ENCODE measurements at places on chromosomes 12 and 14.

GRCh38 chr12:103560604-103561101 lies 26.4 kb upstream of the STAB2 start:
- DNase-seq, result peak; percentile 49

- DNase-seq, result no peak
These were observed 33.9 kb downstream of the TMEM19 start for GRCh38 chr12:71719647-71720370.

- DNase-seq, result peak; percentile 79
These were observed 22.2 kb upstream of the GPR132 start for GRCh38 chr14:105087308-105087962.

DNA sequence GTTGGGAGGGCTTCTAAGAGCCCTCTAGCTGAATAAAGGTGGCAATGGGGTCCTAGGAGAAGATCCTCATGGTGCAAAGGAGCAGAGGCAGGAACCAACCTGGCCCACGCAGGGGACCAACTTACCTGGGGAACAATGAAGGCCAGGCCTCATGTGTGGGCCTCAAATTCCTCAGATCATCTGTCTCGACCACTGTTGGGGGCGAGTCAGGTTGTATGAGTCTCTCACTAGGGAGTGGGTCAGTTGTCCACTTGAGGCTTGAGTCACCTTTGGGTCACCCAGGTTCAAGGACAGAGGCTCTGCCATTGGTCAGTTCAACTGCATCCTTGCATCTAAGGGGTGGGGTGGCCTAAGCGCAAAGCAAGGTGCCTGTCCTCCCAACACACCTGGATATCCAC lies 43.7 kb upstream of the BDKRB2 start:
- no peak for DNase-seq

DNA sequence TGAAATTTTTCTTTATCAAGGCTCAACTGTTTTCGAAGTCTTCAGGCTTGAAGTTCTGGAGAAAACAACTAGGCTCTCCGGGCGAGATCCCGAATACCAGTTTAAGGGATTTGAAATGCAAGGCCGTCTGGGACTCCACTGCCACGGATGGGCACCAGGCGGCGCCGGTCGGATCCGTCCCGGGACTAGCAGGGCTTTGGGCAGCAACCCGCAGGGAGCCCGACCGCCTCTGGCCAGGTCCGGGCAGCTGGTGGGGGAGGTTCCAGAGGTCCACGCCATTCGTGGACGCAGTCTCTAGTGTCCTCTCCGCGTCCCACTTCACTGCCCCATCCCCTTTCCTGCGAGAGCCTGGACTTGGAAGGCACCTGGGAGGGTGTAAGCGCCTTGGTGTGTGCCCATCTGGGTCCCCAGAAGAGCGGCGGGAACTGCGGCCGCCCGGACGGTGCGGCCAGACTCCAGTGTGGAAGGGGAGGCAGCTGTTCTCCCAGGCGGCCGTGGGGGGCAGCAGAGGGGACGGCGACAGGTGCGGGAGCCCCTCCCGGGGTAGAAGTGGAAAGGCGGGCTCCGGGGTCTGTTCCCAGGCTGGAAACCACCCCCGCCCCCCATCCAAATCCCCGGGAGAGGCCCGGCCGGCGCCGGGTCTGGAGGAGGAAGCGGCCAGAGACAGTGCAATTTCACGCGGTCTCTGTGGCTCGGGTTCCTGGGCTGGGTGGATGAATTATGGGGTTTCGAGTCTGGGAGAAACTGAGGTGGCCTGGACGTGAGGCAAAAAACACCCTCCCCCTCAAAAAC lies 838 bp upstream of the ERBB3 start:
- peak; percentile 96 for DNase-seq

- no peak for DNase-seq
These were observed 61.6 kb downstream of the CAPZA3 start for GRCh38 chr12:18799561-18799960.

GRCh38 chr14:62143245-62143644 lies 381.0 kb downstream of the SNAPC1 start:
- no peak for DNase-seq

DNA sequence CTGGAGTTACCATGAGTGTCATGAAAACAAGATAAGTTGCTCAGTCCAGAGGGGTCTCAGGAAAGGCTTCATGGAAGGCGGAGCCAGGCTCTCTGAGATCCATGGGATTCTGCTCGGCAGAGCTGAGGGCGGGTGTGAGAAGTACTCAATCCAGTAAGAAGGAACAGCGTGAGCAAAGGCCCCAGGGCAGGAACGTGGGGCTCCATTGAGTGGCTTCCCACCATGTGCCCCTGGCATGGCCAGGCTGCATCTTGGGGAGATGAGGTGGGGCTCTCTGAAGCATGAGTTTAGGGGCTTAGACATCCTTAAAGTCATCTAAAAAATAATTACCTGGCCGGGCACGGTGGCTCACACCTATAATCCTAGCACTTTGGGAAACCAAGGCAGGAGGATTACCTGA lies 58.0 kb downstream of the ARL6IP4 start:
- DNase-seq, result no peak

- no peak for DNase-seq
These were observed 1.5 kb downstream of the BATF start for GRCh38 chr14:75523771-75524171.

- no peak for DNase-seq
These were observed 40.3 kb downstream of the BAZ2A start for GRCh38 chr12:56589783-56590182.

- no peak for DNase-seq
These were observed 28.0 kb downstream of the NUAK1 start for GRCh38 chr12:106110626-106111300.

DNA sequence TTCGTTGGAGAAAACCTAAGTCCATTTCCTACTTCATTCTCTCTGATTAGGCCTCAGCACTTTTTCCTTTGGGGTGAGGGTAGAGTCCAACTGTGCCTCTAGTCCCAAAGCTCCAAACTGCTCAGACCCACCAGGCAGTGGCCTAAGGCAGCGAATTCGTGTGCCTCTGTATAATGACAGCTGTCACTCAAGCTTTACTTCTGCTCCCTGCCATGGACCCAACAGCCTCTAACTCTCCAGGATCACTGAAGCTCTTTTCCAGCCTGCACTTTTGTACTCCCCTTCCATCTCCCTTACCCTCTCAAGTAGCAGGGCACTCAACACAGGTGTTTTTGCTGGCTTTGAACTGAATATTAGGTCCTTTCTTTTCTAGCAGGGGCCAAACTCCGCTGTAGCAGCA lies 14.8 kb upstream of the OR6S1 start:
- DNase-seq, result no peak

DNA sequence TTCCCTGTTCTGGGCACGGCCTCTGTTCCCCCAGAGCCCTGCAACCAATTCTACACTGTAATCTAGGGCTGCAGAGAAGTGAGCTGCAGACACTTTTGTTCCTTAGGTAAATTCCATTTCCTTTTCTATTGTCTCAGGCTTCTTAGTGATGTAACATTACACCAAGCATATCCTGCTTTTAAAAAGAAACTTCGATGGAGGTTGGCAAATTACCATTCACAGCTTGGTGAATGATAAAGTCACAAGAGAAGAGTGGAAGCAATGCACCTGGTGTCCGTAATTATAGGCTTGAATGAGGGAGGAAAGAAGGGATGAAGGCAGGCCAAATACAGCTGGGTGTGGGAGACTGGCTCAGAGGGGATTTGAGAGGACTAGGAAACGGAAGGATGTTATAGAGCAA lies 68.6 kb downstream of the PPM1A start:
- no peak for DNase-seq

- DNase-seq, result no peak
These were observed 190.0 kb upstream of the C14orf180 start for GRCh38 chr14:104389326-104390220.

- DNase-seq, result no peak
These were observed 12.1 kb downstream of the NKX2-1 start for GRCh38 chr14:36507847-36508417.

GRCh38 chr14:105118646-105119407 lies 49.7 kb downstream of the JAG2 start:
- no peak for DNase-seq

- DNase-seq, result no peak
These were observed 122.4 kb downstream of the FIGNL2 start for GRCh38 chr12:51726161-51726560.

DNA sequence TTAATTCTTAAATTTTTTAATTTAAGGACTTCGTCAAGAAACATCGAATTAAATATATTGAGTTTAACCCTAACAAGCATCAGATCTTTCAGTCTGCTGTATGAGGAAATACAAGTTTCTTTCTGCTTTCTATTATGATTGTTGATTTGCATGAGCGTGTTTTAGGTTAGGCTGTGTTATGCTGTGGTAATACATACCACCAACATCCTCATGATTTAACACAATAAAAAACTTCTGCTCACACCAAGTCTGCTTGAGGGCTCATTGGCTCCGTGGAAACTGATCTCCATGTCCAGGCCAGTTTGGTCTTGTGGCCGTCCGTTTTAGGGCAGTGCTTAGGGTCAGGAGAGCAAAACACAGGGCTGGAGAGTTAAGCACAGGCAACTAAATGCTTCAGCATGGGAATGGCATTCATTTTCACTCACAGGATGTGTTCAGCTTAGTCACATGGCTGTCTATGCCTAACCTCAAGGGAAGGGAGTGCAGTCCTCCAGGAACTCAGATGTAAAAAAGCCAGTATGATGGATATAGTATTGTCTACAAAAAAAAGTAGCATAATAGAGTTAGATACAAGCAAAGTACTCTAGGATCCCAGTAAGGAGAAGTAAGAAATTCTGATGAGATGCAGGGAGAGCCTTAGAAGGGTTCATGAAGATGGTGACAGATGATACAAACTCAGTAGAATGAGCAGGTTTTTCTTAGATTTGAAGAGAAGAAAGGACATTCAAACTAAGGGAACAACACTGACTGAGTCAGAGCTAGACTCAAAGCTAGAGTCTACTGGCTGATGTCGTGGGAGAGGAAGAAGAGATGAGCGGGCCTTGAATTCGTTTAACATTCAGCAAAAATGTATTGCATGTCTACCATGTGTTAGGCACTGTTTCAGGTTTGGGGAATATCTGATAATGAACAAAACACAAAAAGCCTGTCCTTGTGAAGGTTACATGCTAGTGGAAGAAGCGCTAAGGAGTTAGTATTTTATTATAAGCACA lies 16.3 kb downstream of the MARK3 start:
- no peak for DNase-seq

DNA sequence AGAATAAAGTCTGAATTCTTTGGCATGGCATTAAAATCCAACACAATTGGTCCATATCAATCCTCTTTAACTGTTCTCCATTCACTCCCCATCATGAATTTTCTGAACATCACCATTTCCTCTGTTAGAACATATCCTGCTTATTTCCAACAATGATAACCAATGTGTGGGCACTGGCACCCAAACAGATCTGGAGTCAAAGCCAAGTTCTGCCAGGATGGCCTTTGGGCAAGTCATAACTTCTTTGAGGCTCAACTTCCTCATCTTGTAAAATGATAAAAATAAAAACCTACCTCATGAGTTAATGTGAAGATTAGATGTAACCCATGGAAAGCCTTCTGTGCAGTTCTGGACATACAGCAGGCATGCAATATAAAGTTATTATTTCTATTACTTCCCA lies 12.5 kb downstream of the PAWR start:
- DNase-seq, result no peak

GRCh38 chr12:48580831-48581230 lies 11.0 kb upstream of the LALBA start:
- DNase-seq, result no peak

GRCh38 chr12:50661300-50662115 lies 102.4 kb upstream of the ATF1 start:
- no peak for DNase-seq

- DNase-seq, result no peak
These were observed at the start of gene TDRD9 for GRCh38 chr14:103928011-103928890. TDRD9 (plus strand) TSS chr14:103928456; CDS start chr14:103928510, 54 bp downstream.

DNA sequence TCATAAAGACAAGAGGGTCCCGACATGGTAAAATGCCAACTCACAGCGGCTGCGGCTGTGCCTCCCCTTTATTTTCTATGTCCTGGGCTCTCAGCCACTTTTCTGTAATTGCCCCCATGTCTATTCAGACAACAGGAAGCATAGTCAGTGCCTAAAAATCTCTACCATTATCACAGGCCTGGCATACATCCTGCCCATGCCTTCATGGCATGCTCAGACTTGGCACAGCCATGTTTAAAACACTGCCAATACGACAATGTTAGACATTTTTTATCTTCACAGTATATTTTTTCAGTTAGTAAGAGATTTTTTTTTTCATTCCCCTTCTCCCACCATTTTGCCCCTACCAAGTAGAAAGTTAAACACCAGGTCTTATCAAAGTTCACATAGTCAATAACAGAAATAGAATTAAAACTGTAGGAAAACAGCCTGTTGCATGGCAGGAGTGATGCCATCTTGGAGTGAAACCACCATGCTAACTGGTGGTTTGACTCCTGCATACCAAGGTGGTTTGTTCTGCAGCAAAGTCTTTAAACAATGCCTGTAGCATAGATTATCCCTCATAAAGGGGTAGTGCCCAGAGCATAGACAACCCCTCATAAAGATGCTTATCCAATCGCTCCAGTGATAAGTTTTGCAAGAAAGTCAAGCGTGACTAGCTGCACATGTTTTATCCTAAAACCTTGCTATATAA lies 18.9 kb upstream of the CERS5 start:
- DNase-seq, result no peak

- no peak for DNase-seq
These were observed 18.8 kb downstream of the MVK start for GRCh38 chr12:109592195-109592904.

DNA sequence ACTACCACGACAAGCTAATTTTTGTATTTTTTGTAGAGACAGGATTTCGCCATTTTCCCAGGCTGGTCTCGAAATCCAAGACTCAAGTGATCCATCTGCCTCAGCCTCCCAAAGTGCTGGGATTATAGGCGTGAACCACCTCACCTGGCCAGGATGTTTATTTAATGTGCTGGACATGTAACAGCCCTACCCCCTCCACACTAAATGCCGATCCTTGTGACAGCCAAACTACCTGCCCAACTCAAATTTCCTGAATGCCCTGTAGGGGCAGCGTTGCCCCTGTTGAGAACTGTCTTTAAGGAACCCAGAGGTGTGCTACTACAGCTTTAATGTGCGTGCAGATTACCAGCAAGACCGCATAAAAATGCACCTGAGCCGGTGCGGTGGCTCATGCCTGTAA lies 48.1 kb downstream of the KCNK13 start:
- peak; percentile 21 for DNase-seq

DNA sequence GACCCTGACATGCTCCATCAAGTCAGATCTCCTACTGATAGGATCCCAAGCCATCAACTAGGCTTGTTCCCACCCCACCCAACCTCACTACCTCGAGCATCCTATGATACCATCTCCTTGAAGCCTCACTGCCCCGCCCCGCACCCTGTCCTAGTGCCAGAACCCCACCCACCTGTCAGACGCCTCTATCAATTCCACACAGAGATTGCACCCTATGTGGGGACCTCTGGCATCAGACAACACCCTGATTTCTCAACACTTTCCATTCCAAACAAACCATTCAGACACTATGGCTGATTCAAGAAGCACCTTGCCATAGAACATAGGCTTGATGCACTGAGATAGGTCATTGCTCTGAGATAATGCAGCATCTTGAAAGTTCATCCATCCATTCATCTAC lies 3.1 kb upstream of the GLTP start:
- no peak for DNase-seq

Data from Caco-2 (cell line).